ENCODE measurements at places on chromosomes 6 and 20.

- DNase-seq: no peak
These were observed 4.6 kb upstream of the LZTS3 start for GRCh38 chr20:3177746-3178485.

DNA sequence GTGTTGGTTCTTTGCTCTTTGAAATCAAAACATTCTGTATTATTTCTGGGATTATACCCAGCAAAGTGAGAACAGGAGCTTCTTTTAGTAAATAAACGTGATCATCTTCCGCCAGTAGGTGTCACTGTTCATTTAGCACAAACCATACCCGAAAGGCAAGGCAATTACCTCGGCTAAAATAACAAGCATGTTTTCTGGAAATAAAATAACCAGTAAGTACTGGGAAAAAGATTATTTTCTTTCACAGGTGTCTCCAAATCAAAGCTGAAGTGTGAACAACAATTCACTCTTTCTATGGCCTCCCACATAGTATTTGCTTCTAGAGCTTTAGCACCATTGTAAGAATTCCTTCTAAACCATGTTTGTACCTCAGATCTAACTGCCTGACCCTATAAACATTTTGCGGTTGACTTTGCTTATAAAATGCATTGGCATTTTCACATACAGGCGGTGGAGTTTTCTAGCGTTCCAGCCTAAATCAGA is 144.6 kb upstream of the AGPAT4 start:
- DNase-seq: no peak

GRCh38 chr6:116059713-116060571 is 749 bp downstream of the FRK start:
- no peak for DNase-seq

GRCh38 chr6:147950623-147950987 is 392.0 kb upstream of the SASH1 start:
- DNase-seq: no peak

DNA sequence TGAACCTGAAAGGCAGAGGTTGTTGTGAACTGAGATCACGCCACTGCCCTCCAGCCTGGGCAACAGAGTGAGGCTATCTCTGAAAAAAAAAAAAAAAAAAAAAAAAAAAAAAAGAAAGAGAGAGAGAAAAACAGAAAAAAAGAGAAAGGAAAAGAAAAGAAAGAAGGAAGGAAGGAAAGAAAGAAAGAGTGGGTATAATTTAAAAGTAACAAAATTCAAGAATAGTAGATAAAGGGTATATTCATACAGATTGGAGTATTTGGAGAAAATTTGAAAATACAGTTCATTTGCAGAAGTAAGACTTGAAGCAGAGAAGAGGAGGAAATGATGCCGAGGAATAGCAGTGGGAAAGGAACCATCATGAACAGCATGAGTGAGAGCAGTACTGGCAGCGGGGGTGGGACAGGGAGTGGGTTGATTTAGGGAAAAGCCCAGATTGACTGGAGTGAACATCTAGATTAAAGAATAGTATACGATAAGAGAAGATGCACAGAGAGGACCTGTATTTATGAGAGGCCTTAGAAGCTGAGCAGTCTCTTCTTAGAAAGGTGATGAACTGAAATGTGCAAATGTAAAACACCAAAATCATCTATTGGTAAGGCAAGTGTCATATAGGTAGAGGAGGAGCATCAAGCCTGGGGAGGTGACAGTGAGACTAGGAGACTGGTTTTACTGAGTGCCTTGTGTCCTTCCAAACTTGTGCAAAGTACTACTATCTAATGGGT is 17.8 kb upstream of the HLA-DRB1 start:
- no peak for DNase-seq

- no peak for DNase-seq
These were observed 779 bp downstream of the HEBP2 start for GRCh38 chr6:138404666-138405337.

GRCh38 chr20:36883977-36884535 is 8.1 kb downstream of the TLDC2 start:
- DNase-seq: no peak

GRCh38 chr20:23118766-23119165 is 32.6 kb upstream of the CD93 start:
- no peak for DNase-seq

DNA sequence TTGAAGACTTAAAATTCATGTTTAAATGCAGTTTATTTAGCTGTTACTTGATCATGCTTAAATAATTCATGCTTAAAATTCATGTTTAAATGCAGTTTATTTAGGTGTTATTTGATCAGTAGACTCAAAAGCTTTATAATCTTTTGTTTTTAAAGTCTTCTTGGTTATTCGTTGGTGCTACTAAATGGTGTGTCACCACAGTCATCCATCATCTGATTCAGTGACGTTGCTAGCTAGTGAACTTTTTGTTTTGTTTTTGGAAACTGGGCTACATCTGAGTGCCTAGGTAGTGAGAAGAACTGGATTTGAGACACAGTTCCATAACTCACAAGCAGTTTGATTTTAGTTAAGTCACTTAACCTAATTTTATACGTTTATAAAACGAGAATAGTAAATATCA is 20.9 kb downstream of the SCAF8 start:
- no peak for DNase-seq

DNA sequence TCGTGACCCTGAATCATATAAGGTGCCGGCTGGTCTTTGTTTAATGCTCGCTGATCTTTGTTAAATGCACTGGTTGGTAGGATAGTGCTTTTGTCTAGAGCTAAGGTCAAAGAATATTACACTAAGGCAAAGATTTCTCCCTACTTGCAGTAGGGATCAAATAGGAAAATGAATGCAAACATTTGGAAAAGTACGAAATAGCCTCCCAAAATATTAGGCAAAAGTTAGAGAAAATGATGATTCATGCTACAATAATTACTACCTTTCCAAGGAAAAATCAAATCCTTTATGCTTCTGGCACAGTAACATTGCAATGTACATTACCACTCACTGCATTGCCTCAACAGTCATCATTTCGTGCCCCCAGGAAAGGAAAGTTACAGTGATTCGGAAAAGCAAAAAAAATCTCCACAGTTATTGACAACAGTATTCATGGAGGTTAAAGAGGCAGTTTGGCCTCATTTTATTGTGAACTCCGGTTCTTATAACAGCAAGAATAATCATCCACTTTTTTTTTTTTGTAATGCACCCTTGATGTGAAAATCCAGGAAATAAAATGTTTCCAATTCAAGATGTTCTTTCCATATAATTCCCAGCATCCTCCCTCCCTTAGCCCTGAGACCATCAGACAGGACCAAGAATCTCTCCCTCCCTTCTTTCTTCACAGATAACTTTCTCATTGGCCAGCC is 61.7 kb upstream of the ZMYND8 start:
- DNase-seq: no peak

- no peak for DNase-seq
These were observed 1405.1 kb downstream of the GRIK2 start for GRCh38 chr6:102798636-102799035.
